ENCODE measurements at places on chromosomes 5 and 9.

DNA sequence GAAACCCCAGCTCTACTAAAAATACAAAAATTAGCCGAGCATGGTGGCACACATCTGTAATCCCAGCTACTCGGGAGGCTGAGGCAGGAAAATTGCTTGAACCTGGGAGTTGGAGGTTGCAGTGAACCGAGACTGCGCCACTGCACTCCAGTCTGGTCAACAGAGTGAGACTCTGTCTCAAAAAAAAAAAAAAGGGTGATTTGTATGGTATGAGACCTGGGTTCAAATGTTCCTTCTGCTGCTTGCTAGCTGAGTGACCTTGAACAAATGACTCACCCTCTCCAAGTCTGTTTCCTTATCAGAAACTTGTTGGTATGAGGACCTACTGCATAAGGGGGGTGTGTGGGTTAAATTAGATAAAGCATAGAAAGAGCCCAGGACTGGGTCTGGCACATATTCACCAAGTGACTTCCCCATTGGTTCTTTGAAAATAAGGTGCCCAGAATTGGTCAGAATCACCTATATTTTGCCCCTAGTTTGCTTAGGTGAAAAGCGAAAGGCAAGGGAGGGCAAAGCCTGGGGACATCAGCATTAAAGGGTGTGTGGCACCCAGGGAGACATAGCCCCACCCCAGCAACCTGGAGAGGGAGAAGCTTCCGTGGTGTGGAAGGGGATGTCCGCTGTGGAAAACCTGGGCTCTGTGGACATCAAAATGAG, 9.9 kb downstream of the SLC25A25 start:
- DNase-seq = no peak

GRCh38 chr9:126451316-126451885, 124.8 kb downstream of the MVB12B start:
- DNase-seq = peak; percentile 16

- no peak for DNase-seq
Measured at GRCh38 chr9:129602598-129603415, 18.1 kb downstream of the C9orf50 start.

GRCh38 chr9:94977416-94977815, 250.9 kb downstream of the AOPEP start:
- DNase-seq = no peak

DNA sequence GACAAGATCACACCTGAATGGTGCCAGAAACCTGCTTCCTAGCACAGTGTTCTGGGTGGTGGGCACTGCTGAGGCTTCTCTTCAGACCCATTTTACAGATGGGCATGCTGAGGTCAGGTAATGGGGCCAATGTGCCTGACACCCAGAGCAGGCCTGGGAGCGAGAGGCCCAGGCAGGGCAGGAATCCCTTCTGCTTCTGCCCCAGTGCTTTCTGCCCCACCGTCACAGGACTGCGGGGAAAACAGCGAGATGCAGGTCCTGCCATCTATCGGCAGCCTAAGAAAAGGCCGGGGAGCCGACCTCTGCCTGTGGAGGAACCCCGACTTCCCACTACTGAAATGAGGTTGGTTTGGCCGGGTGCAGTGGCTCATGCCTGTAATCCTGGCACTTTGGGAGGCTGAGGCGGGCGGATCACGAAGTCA, 22.8 kb upstream of the RNU6ATAC start:
- peak; percentile 61 for DNase-seq

- no peak for DNase-seq
Measured at GRCh38 chr5:36526537-36526936, 79.9 kb upstream of the SLC1A3 start.

DNA sequence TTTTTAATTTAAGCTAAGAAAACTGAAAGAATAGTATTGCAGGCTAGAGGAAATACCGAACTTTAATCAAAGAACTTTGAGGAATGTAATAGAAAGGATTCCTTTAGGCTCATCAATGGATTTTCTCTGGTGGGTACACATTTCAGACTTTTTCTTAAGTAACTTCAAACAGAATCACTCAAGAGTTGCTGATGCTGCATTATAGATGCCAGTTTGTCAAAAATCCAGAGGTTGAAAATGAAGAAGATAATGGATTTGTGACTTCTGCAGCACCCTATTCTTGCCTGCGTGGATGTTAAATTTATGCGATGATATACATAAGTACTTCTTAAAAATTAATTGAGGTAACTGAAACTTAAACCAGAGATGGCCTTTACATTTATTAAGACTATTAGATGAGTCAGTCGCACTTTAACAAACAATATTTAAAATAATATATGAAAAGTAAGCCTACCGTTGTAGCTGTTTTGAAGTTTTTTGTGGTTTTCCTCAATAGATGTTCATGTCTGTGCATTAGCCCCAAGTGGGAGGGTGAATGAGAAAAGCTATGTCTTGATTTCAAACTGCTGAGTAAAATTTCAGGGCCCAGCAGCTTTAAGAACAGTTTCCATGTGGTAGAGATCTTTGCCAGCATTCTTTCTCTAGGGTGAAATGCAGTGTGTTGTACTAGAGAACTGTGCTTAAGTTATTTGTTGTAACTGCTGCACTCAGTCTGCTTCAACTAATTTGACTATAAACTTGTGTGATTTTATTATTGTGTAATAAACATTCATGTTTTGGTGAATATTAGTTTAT, at the start of gene OGN:
OGN (minus strand) TSS at position 537 of the 795 bp plus-strand sequence. CDS start 1,171 bp downstream, outside the sequence.
- DNase-seq = no peak

GRCh38 chr5:135491552-135492318, 39.6 kb upstream of the TIFAB start:
- no peak for DNase-seq

DNA sequence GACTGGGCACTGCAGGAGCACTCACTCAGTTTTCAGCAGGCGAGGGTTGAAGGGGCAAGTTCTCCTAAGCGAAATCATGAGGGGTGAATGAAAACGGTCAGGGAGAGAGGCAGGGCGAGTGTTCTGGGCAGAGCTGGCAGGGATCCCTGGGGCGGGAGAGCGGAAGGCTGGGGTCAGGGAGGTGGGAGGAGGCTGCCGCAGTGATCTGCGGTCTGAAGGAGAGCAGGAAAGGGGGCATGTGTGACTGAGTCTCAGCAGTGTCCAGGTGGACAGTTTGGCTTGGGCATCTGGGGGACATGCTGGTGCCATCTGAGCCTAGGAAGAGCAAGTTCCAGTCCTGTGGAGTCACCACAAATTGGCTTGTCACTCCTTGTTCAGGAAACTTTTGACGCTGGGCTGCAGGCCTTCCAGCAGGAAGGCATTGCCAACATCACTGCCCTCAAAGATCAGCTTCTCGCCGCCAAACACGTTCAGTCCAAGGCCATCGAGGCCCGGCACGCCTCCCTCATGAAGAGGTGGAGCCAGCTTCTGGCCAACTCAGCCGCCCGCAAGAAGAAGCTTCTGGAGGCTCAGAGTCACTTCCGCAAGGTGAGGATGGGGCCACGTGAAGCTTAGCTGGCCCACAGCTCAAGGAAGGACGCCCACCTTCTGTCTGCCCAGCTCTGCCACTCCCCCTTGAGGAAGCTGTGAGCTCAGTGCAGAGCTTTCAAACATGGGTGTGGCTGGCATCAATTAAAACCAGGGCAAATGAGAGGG, 31.1 kb downstream of the DYNC2I2 start:
- no peak for DNase-seq

- no peak for DNase-seq
Measured at GRCh38 chr5:73233053-73233460, 60.1 kb downstream of the TMEM174 start.

DNA sequence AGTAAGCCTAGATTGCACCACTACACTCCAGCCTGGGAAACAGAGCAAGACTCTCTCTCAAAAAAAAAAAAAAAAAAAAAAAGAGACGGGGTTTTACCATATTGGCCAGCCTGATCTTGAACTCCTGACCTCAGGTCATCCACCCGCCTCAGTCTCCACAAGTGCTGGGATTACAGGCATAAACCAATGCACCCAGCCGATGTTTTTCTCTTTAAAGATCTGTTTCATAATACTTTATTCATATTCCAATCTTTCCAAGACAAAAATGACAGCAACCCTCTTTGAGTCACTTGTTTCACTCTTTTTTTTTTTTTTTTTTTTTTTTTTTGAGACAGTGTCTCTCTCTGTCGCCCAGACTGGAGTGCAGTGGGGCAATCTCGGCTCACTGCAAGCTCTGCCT, 13.6 kb upstream of the LMNB1 start:
- no peak for DNase-seq

- DNase-seq = no peak
Measured at GRCh38 chr5:58228896-58229295, 231.0 kb downstream of the PLK2 start.

- DNase-seq = no peak
Measured at GRCh38 chr5:111930905-111931461, 174.0 kb upstream of the NREP start.

- no peak for DNase-seq
Measured at GRCh38 chr9:96441798-96442445, 8.0 kb upstream of the HABP4 start.

DNA sequence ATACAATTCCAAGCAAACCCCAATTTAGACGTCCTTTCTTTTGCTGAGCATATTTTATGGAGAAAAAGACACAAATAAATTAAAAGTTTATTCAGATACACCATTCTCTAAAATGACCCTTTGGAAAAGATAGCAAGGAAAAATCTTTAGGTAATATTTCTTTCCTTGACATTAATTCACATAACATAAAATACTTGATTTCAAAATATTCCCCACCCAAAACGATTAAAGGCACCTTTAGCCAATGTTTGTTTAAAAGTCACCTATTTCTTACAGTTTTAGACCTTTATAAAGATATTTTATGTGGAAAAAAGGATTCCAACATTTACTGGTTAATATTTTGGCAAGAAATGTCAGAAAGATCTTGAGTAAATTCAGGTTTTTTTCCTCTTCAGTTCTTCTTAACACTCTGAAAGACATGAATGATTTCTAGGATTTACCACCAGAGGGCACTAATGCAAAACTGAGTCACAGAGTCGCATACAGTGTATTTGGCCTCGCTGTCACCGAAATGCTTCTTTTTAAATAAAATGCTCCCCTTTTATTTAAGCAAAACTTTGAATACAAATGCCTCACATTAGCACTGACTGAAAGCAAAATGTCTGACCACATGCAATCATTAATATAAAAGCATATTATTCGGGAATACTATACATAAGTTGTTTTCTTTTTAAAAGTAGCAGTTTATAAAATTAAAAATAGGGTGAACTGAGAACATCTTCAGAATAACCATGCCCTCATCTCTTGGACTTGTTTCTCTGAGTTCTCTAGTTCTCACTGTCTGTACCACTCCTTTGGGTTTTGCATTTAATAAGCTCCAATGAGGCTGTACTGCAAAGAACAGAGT, 122.5 kb downstream of the SLC1A3 start:
- no peak for DNase-seq

DNA sequence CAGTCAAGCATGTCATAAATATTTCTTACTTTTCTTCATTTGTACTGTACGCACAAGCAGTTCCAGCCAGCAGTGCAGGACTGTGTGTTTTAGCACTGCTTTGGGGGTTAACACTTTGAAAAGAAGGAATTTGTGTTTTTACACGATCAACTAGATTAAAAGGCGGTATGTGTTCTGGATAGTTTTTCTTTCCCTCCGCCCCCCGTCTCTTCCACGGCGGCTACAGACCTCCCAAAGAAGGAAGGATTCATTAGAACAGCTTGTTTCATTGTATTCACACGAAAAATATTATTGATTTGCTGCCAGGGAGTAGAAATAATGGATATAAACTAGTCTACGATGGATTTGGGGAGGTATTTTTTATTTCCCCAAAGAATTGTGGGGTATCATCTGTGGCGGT, 336.8 kb upstream of the RFX3 start:
- no peak for DNase-seq

GRCh38 chr5:73256862-73257261, 83.9 kb downstream of the TMEM174 start:
- no peak for DNase-seq

- no peak for DNase-seq
Measured at GRCh38 chr9:14228602-14229001, 85.3 kb downstream of the NFIB start.

Data from spleen (tissue), 13 donors.